Left lobe of liver (tissue), 2 donors: ENCODE measurements at places on chromosomes 4 and X. TPM values are rescaled to one million over a fixed set of nuclear protein-coding genes. Genes with fewer than 3 reads are reported as not detected.
A peak's percentile ranks its signal among the peaks of the same experiment; 100 is the strongest.

- DNase-seq: no peak
Measured at GRCh38 chr4:139188648-139189416, 11.8 kb upstream of the ELF2 start.

The SPP1 gene
- total RNA-seq: 10.5 TPM

The NOX1 gene
- total RNA-seq: not detected

GRCh38 chrX:1274786-1275185 lies 6.2 kb downstream of the CSF2RA start:
- no peak for DNase-seq

GRCh38 chr4:24002330-24002966 lies 112.6 kb upstream of the PPARGC1A start:
- no peak for DNase-seq

The CFAP97 gene
- total RNA-seq: 11.3 TPM

The RBM10 gene
- 15.0 TPM for total RNA-seq

DNA sequence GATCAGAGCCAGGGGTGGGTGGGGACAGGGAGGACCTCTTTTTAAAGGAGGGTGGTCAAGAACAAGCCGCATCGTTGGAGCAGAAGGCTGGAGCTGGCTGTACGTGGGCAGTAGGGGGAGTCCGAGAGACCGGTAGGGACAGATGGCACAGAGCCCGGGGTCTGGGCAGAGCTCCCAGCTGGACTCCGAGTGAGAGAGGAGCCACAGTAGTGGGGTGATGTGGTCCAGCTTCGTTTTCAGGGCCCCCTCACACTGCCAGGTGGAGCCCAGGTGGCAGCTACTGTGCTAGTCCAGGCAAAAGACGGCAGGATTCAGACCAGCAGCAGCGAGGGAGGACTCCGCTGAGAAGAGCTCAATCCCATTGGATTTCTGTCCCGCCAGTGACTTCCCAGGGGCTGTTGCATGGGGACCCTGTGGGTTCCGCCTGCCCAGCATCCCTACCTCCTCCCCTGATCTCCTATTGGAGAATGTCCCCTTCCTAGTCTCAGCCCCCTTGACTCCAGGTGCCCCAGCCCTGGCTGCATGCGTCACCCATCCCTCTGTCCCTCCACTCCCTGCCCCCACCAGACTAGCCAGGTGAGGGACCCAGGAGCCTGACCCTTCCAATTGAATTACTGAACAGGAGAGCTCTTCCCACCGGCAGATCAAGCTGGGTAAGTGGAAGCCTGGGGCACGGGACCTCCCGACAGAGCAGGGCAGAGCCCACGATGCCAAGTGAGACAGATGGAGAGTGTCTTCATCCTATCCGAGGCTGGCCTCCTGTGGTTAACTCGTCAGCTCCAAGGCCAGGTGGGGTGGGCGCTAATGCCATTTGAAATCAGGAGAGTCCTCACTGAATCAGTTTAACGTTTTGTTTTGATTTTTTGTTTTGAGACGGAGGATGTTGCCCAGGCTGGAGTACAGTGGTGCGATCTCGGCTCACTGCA lies 2.9 kb downstream of the ARHGAP4 start:
- peak; percentile 79 for DNase-seq

DNA sequence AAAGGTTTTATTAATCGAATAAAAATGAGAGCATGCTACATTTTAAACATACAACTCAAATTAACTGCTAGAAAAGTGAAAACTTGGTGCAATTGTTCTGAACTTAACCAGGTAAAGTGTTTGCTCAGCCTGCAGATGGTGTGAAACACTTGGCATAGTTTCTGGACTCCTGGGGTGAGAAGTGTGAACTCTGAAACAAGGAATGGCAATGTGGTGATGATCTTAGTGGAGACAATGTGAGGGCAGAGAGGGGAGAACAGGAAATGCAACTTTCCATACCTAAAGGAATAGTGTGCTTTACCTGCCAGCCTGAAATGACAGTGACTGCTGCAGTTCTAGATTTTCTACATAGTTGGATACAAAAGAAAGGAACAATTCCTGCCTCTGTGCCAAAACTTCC lies 57.4 kb downstream of the CCSER1 start:
- DNase-seq: no peak

DNA sequence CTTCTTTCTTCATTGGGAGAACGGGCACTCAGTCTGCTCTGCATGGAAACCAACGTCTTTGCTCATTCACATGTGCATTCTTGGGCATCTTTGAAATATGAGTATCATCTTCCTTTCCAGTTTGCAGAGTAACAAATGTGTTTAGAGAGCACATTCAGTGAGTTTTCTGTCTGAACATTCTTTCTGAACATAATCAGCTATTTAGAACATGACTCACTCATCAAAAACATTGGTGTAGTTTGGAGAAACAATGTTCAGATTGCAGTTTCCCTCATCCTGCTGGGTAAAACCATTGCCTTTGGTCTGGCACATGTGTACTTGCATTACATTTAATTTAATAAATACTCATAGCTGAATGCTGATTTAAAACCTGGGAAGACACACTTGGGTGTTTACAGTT lies 81.5 kb upstream of the F9 start:
- no peak for DNase-seq

The VCX3A gene
- total RNA-seq: 0.28 TPM

DNA sequence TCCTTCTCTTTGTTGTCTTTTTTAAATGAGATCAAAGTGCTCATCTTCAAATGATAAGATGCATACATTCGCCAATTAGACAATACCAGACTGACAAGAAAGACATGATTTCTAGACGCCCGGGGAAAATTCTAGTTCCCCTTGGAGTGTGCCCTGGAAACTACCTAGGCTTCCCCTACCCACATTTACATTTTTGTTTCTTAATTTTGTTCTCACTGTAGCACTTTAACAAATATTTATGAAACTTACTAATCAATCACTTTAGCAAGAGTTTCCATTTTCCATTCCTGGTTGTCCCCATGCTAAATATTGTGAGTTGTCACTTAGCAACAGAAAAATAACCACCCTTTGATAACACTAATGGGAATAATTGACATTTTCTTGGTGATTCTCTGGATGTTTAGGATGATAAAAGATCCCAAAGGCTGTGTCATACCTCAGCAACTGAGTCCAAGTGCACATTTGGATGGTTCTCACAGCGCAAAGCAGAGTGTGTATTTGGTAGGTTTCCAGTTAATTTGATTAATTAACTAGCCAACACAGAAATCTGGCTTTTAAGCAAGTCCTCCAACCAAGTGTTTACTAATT lies 69.6 kb downstream of the FGFBP1 start:
- no peak for DNase-seq

DNA sequence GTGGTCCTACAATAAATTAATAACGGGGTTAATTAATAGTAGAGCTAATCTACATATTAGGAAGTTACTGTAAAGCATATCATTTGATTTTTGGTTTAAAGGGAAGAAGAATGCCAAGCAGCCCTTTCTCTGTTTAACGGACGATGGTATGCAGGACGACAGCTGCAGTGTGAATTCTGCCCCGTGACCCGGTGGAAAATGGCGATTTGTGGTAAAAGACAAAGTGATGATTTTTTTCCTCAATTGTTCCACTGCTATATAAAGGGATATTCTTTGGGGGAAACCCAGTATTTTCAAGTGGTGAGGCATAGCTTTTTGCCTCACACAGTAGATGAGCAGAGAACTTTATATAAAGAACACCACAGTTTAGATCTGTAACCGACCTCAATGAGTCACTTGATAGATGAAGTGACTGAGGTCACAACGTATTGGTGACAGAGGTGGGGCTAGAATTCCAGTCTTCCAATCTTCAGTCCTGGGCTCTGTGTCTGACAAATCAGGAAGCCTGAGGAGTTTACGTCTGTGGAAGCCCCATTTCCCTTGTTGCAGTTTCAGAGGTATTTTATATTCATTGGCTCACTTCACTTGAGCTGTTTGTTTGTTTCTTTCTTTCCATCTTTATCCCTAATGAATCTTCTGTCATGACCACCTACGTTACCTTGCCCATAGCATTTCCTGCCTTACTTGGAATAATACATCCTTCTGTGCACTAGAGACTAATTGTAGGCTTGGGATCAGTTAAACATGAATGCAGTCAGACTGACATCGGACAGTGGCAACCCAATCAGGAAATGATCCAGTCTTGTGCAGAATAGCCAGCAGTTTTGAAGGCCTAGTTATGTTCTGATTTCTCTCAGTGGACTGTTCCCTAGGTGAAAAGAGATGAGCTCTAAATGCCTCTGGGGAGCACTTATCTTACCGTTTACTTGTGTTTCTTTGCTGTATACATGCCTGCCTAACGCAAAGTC lies 30.1 kb downstream of the ZRSR2 start:
- DNase-seq: no peak

The C4orf51 gene
- not detected for total RNA-seq

- DNase-seq: no peak
Measured at GRCh38 chr4:88230969-88231771, 53.2 kb downstream of the PPM1K start.

GRCh38 chrX:7512845-7513244 lies 330.1 kb upstream of the VCX start:
- no peak for DNase-seq

DNA sequence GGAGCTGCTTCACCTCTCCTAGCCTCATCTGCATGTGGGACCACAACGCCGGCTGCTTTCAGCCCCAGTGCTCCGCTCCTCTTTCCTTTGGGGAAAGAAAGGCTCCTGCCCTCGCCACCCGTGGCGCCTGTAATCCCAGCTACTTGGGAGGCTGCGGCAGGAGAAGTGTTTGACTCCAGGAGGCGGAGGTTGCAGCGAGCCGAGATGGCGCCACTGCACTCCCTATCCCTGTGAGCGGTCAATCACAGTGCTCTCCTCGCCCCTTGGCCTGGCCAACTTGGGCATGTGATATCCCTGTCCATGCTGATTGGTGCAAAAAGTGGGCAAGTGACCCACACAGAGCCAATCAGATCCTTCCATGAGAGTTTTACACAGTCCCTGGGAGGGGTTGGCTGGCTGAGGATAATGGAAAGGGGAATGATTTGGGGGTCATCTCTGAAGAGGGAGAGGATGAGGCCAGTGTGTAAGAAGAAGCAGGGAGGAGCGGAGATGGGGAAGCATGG lies 56.2 kb downstream of the WFS1 start:
- DNase-seq: no peak

DNA sequence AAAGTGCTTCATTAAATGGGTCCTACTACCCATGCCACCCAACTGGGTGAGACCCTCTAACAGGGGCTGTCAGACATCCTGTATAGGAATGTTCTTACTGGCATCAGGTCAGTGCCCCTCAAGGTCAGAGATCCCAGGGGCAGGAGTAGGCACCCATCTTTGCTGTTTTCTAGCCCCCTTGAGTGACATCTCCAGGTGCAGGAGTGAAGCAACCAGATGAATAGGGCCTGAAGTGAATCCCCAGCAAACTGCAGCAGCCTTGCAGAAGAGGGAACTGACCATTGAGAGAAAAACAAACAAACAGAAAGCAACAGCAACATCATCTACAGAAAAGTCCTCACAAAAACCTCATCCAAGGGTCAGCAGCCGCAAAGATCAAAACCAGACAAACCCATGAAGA lies 55.8 kb upstream of the GNRHR start:
- DNase-seq: no peak

The MGARP gene
- total RNA-seq: 0.13 TPM

The DGAT2L6 gene
- not detected for total RNA-seq

The USP17L28 gene
- total RNA-seq: not detected

The TLR3 gene
- 7.7 TPM for total RNA-seq

The GSTCD gene
- total RNA-seq: 4.5 TPM

The NXF2 gene
- not detected for total RNA-seq

The POLN gene
- total RNA-seq: 2.2 TPM

The CRLF2 gene
- total RNA-seq: not detected

DNA sequence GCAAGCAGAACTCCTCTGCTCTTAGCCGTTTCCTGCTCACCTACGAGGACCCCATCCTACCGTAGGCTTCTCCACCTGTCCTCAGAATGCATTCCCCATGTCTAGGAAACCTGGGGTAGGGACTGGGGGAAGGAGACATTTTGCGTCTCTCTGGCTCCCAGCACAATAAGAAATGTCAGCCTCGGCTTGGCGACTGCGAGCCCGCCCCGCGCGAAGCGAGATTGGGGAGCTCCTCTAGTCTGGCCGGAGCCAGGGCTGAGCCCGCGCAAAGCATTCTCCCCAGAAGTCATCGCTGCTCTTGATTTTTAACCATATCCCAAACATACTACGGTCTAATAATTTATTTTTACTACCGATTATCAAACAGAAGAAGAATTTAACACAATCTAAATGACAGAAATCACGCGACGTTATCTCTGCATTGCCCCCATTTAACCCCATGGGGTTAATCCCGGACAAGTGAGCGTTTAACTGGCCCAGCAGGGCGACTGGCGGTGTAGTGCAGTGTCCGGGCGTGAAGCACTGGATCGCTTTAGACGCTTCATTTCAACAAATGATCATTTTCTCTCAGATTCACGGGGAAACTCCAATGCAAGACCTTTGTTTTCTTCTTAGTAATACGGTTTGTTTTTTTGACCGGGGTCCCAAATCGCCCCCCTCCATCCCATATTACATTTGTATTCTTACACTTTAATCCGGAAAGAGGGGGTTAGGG lies 8.0 kb upstream of the PITX2 start:
- DNase-seq: no peak

GRCh38 chr4:17013382-17014006 lies 115.0 kb upstream of the LDB2 start:
- no peak for DNase-seq

The ASMT gene
- not detected for total RNA-seq

DNA sequence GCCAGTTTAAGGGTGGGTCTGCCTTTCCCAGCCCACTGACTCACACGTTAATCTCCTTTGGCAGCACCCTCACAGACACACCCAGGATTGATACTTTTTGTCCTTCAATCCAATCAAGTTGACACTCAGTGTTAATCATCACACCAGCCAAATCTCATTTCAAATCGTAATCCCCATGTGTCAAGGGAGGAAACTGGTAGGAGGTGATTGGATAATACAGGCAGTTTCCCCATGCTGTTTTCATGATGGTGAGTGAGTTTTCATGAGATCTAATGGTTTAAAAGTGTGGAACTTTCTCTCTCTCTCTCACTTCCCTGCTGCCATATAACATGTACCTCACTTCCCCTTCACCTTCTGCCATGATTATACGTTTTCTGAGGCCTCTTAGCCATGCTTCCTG lies 647.2 kb upstream of the FRG1 start:
- no peak for DNase-seq

DNA sequence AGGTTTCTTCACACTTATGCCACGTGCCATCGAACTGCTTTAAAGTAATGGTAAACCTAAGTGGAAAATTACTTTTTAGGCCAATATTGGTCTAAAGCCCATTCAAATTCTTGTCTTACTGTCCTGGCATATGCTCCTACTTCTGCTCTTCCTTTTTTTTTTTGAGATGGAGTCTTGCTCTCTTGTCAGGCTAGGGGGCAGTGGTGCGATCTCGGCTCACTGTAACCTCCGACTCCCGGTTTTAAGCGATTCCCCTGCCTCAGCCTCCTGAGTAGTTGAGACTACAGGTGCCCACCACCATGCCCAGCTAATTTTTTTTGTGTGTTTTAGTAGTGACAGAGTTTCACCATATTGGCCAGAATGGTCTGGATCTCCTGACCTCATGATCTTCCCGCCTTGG lies 129.0 kb upstream of the TECRL start:
- no peak for DNase-seq

The GAGE12H gene
- total RNA-seq: not detected

DNA sequence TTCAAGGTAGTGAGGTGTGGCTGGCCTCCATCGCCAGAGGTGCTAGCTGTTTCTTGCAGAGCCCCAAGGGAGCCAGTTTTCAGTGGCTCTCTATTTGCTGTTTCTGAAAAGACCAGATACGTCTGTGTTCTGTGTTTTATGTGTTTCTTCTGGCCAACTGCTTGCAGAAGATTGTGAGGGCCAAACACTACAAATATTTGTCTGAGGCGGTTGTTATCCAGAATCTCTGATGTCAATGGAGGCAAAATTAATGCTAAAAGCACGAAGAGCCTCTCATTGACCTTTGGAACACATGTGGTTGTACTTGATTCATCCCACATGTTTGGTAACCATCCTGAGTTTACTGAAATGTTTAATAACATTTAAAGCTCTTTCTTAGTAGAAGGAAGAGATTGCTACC lies 113.9 kb downstream of the CT47B1 start:
- DNase-seq: no peak

The TSPAN7 gene
- 8.1 TPM for total RNA-seq
